ENCODE measurements at places on chromosomes 4 and X. TPM values are rescaled to one million over a fixed set of nuclear protein-coding genes. Genes with fewer than 3 reads are reported as not detected.
A peak's percentile ranks its signal among the peaks of the same experiment; 100 is the strongest.

DNA sequence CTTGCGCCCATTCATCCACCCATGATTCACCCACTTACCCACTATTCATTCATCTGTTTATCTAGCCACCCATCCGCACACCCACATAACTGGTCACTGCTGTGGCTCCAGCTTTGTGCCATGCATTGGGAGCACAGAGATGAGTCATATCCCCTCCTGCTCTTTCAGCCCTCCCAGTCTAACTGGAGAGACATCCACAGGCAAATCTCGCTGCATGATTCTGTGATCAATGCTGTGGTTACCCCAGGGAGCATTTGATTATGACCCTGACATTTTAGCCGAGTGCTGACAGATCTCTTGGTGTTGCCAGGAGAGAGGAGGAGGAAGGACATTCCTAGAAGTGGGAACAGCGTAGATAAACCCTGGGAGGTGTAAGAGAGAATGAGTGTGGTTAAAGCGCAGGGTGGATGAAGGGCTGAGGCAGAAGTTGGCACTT is 10.4 kb upstream of the PORCN start:
- DNase-seq: peak; percentile 59

DNA sequence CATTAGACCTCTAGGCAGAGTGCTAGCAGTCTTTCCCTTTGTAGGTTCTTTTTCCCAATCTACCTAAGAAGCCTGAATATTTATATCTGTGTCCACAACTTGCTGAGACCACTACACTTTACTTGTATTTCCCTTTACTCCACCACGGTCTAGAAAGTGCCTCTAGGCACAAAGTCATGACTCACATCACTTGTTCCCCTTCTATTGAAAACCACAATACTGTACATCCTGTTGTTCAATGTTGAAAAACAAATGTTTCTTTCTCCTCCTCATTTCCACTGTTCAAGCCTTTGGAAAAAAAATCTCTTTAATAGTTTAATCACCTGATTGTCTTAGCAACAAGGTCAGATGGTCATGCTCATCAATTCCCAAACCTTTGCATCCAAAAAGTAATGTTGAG is 326.7 kb downstream of the GUCY2F start:
- no peak for DNase-seq

CLCN5 gene
- total RNA-seq: 41.9 TPM

GRCh38 chr4:55028196-55028595 is 97.2 kb downstream of the KDR start:
- no peak for DNase-seq

- DNase-seq: no peak
Measured at GRCh38 chr4:116736756-116737155, 348.6 kb downstream of the TRAM1L1 start.

GRCh38 chrX:71636438-71637252 is 18.3 kb upstream of the CXCR3 start:
- peak; percentile 69 for DNase-seq

CLCN4 gene
- 19.1 TPM for total RNA-seq
